Sigmoid colon (tissue), 7 donors: ENCODE measurements at places on chromosomes 1 and 21. TPM values are rescaled to one million over a fixed set of nuclear protein-coding genes. Genes with fewer than 3 reads are reported as not detected.

GRCh38 chr1:23634518-23634839, 57.1 kb upstream of the RPL11 start:
- H3K4me1 ChIP-seq: no peaks in the 10 kb centered on the region
- DNase-seq: no peak
- no peak overlapping the region for H3K27ac ChIP-seq
- no peak overlapping the region for H3K4me3 ChIP-seq

GRCh38 chr1:75720820-75721219, 3.7 kb upstream of the ACADM start:
- DNase-seq: no peak
- no peak overlapping the region for H3K4me3 ChIP-seq
- H3K36me3 ChIP-seq: no peaks in the 10 kb centered on the region
- no peaks in the 10 kb centered on the region for H3K4me1 ChIP-seq

GRCh38 chr1:27044613-27045151, 32.0 kb upstream of the TENT5B start:
- peaks cover 9% of the 10 kb centered on the region for H3K4me1 ChIP-seq
- H3K27ac ChIP-seq: no peak overlapping the region
- H3K27me3 ChIP-seq: no peaks in the 10 kb centered on the region

DNA sequence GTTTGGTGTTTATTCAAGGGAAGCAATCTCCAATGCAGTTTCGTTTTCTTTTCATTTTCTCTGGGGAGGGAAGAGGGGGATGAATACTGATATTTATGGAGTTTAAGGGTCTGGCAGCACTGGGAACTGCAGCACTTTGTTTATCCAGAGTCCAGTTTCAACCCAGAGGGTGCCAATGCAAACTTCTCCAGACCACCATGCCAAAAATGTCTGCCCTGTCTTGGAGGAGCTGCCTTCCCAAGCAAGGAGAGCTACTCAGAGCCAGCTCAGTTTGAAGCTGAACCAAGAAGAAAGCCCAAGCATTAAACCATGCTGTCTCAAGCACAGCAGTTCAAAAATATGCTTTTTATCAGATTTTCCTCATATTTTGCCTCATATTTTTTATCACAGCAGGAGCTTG, 589.7 kb downstream of the LMO4 start:
- DNase-seq: no peak
- peaks cover 5% of the 10 kb centered on the region for H3K4me1 ChIP-seq
- H3K27ac ChIP-seq: no peak overlapping the region

DNA sequence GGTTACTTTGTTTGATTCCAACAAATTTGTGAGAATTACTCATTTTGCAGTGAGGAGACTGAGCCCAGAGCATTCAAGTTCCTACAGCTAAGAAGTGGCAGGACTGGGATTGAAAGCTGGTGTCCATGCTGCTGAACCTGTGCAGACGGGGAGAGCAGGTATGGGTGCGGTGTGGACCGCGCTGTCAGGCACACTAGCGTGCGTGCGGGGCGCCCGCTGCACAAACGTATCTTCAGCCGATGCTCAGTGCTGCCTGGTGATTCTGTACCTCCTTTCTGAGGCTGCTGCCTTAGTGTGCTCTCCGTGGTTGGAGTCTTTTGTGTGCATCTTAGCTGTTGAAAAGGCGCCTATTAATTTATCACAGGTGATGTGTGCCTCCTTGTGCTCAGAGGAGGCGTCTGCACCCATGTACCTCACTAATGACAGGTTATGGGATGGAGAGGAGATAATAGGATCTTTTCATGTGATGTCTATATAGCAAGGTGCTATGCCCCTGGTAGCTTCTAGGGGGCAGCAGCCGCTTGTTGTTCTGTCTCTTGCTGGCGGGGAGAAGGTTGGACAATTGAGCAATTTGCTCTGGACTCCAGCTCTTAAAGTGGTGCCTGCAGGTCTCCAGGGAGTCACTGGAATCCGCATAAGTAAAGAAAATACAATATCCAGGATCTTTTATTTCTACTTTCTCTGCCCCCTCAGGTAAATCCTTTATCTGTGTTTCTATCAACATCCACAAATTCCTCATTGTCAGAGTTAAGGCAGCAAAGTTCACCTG, 32.5 kb downstream of the PEX14 start:
- H3K4me3 ChIP-seq: no peak overlapping the region
- peak; percentile 86 for DNase-seq
- no peaks in the 10 kb centered on the region for H3K27me3 ChIP-seq
- H3K36me3 ChIP-seq: no peaks in the 10 kb centered on the region

GRCh38 chr21:16504281-16504680, 774.5 kb downstream of the USP25 start:
- H3K27ac ChIP-seq: no peak overlapping the region
- no peaks in the 10 kb centered on the region for H3K27me3 ChIP-seq
- no peaks in the 10 kb centered on the region for H3K4me1 ChIP-seq

GRCh38 chr1:66266350-66266749, 267.6 kb upstream of the SGIP1 start:
- peak overlapping the region; percentile 33 for H3K27ac ChIP-seq
- peaks cover 30% of the 10 kb centered on the region for H3K4me1 ChIP-seq
- H3K36me3 ChIP-seq: no peaks in the 10 kb centered on the region
- no peak overlapping the region for H3K4me3 ChIP-seq
- no peak for DNase-seq
- no peaks in the 10 kb centered on the region for H3K27me3 ChIP-seq

The EPHA2 gene
- total RNA-seq: 3.3 TPM

DNA sequence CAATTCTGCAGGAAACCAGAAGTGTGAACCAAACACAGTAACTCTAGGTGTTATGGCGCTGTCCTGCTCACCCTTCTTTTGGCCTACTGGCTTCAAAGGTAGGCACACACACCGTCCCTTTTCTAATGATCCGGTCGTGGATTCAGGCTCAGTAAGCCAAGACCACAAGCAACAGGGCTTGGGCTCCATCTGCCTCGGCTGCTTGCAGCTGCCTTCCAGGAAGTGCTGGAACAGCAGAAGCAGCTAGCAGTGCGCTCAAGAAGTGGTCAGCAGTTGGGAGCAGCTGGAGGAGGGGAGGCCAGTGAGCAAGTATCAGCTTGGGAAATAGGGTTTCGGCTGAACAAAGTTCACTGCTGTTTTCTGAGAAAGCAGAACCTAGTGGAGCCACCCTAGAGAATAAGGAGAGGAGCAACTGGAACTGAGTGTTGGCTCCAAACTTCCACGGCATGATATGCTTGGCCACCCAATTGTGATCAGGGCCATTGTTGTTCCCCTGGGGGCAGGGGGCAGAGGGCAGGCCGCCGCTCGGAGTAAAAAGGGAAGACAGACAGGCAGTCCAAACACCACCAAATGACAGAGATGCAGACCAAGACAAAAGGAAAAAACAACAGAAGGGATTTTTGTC, 173.4 kb downstream of the TOMM20 start:
- H3K4me1 ChIP-seq: peaks cover 15% of the 10 kb centered on the region
- H3K36me3 ChIP-seq: no peaks in the 10 kb centered on the region
- H3K27me3 ChIP-seq: no peaks in the 10 kb centered on the region
- H3K27ac ChIP-seq: peak overlapping the region; percentile 52

The BATF3 gene
- 2.5 TPM for total RNA-seq

DNA sequence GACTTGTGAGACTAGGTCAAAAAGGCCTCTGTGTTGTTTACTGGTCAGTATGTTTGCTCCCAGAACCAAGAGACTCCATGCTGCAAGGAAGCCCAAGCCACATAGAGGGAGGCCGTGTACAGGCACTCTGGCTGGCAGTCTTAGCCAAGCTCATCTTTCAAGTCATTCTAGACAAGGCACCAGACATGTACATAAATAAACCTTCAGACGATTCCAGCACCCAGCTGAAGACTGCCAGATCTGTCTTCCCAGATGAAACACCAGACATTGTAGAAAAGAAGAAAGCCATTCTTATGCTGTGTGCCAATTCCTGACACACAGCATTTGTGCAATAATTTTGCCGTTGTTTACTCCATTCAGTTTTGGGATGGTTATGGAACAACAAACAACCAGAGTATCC, 595.5 kb downstream of the KIF26B start:
- no peak for DNase-seq
- no peaks in the 10 kb centered on the region for H3K36me3 ChIP-seq
- no peaks in the 10 kb centered on the region for H3K4me1 ChIP-seq
- H3K27me3 ChIP-seq: no peaks in the 10 kb centered on the region

The TFF1 gene
- not detected for total RNA-seq

- H3K36me3 ChIP-seq: no peaks in the 10 kb centered on the region
- H3K4me1 ChIP-seq: no peaks in the 10 kb centered on the region
- no peak for DNase-seq
- no peak overlapping the region for H3K4me3 ChIP-seq
- H3K27me3 ChIP-seq: no peaks in the 10 kb centered on the region
- no peak overlapping the region for H3K27ac ChIP-seq
Observed at GRCh38 chr1:55304229-55304740, 89.1 kb upstream of the USP24 start.

The LRRC39 gene
- 0.95 TPM for total RNA-seq

DNA sequence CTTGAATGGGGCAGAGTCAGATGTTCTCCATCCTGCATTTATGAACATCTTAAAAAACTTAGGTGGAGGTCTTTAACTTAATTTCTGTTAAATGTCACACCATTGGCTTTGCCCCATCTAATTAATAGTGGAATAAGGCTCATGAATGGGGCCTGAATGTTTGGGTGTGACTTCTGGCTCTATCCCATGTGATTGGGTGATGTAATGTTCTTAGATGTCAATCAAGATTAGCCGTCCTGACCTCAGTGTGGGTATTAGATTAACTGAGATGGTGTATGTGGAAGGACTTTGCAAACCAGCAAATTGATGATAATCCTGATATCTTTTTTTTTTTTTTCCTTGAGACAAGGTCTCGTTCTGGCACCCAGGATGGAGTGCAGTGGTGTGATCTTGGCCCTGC, 38.1 kb downstream of the C1orf21 start:
- no peak overlapping the region for H3K27ac ChIP-seq
- no peak for DNase-seq
- H3K4me3 ChIP-seq: no peak overlapping the region
- peaks cover 8% of the 10 kb centered on the region for H3K4me1 ChIP-seq
- no peaks in the 10 kb centered on the region for H3K27me3 ChIP-seq

DNA sequence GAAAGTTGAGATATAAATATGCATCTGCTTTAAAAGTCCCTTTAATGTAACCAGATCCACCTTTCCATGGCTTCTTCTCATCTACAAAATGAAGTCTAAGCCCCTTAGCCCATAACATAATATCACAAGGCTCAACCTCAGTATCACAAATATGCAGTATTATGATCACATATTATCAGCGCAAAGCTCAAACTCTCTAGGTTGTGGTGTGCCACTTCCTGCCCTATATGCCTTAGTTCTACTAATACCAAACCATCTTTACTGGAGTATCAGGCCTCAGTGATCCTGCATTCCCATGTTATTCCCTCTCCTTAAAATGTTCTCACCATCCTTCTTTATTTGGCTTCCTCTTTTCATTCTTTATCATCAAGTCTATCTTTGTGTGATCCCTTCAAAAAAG, 301.8 kb downstream of the NEGR1 start:
- DNase-seq: no peak
- no peak overlapping the region for H3K27ac ChIP-seq
- H3K36me3 ChIP-seq: no peaks in the 10 kb centered on the region
- no peak overlapping the region for H3K4me3 ChIP-seq
- no peaks in the 10 kb centered on the region for H3K27me3 ChIP-seq
- no peaks in the 10 kb centered on the region for H3K4me1 ChIP-seq

The FCRL6 gene
- total RNA-seq: not detected

The IGFN1 gene
- total RNA-seq: not detected

The S100A2 gene
- total RNA-seq: 1.8 TPM

DNA sequence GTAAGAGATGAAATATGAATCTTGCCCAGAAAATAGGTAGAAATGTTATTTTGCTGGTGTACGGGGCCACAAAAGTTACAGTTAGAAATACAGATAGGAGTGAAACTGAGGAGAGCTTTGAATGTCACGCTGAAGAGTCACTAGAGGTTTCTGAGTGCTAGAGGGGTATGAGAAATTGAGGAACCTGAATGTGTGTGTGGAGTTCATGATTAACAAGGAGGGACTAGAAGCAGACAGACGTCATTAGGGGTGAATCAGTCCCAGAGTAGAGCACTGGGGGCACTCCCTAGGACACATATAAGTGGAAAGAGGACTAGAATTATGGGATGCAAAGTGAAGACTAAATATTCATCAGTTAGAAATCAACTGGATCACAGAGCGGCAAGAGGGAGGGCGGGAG, 188.9 kb upstream of the MAP1LC3C start:
- no peaks in the 10 kb centered on the region for H3K36me3 ChIP-seq
- no peaks in the 10 kb centered on the region for H3K27me3 ChIP-seq
- H3K4me1 ChIP-seq: no peaks in the 10 kb centered on the region
- no peak for DNase-seq
- no peak overlapping the region for H3K4me3 ChIP-seq

The SLC41A1 gene
- 11.7 TPM for total RNA-seq

DNA sequence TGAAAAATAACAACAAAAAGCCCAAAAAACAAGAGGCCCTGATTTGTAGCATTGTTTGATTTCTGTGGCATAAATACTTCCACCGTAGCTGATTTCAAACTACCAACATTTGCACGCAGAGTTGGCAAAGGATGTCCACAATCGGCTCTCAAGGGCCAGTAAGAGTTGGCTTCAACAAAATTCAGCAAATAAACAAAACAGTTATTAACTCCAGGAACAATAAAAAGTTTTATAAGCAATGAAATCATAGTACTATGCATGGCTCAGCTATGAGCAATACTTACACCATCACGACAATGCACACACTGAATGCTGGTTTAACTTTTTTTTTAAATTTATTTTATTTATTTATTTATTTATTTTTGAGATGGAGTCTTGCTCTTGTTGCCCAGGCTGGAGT, 8.7 kb upstream of the COX20 start:
- H3K4me3 ChIP-seq: no peak overlapping the region
- no peaks in the 10 kb centered on the region for H3K36me3 ChIP-seq
- no peak overlapping the region for H3K27ac ChIP-seq
- DNase-seq: no peak
- no peaks in the 10 kb centered on the region for H3K4me1 ChIP-seq

The ATAD3C gene
- total RNA-seq: 0.36 TPM

DNA sequence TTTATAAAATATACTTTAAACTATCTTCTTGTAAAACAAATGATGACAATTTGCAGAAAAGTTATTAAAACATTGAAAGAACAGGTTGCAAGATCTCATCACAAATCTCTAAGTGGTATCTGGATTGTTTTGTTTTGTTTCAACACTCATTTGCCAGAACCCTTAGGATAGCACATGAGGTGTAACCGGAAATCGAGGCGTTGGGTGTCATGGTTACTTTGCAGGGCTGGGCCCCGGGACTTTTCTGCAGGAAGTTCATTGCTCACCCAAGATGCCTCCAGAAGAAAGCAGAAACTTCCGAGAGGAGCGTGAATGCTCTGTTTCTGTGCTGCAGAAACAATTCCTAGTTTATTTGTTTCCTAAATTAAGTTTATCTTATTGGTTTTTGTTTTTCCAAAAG, 2.5 kb downstream of the DISC1 start:
- DNase-seq: peak; percentile 70
- no peak overlapping the region for H3K4me3 ChIP-seq
- H3K4me1 ChIP-seq: peaks cover 40% of the 10 kb centered on the region
- no peaks in the 10 kb centered on the region for H3K36me3 ChIP-seq
- peak overlapping the region; percentile 58 for H3K27ac ChIP-seq

The OLFML3 gene
- total RNA-seq: 149 TPM

The MAP3K7CL gene
- total RNA-seq: 4.4 TPM

The CRNN gene
- not detected for total RNA-seq
